Stimulated activated CD4-positive, alpha-beta T cell treated with anti-CD3 and anti-CD28 coated beads, TNF-alpha, amount 100 ng/mL, for 4 hours (primary cell): ENCODE measurements at places on chromosomes 6 and 20.

DNA sequence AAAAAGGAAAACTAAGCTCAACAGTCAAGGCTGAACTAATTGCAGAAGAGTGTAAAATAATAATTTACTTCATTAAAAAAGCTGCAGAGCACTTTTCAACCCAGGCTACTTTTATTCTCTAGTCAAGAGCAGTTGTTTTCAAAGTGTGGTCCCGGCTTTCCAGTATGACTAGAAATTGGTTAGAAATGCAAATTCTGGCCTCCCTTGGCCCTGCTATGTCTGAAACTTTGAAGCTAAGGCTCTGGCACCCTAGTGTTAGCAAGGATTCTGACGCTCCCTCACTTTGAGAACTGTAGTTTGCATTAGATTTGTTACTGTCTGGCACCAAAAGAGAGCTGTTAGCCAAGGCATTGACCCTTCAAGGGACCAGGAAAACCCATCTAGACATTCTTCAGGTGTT lies 9.5 kb upstream of the NXT1 start:
- DNase-seq = no peak

DNA sequence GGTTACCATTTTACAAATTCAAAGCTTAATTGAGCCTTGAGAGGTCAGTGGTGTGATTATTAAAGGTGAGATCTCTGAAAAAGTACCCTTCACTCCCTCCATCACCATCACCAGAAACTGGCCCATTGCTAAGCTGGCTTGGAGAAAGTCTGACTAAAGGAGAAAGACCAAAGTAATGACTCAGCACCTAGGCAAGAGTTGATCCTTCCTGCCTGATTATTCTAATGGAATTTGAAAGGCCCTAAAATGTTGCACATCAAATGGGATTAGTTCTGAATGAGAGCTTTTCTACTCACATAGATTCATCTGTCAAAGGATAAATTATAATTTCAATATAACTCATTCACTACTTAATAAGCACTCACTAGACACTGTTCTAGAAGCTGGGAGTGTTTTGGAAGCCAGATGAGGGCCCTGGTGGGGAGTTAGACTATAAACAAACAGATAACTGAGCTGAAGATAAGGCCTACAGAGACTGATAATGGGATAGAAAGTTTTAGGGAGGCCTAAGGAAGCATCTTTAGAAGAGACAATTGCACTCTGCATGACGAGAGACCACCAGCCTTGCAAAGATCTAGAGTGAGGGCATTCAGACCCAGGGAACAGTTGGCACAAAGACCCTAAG lies 366.7 kb downstream of the SYNE1 start:
- no peak for DNase-seq

DNA sequence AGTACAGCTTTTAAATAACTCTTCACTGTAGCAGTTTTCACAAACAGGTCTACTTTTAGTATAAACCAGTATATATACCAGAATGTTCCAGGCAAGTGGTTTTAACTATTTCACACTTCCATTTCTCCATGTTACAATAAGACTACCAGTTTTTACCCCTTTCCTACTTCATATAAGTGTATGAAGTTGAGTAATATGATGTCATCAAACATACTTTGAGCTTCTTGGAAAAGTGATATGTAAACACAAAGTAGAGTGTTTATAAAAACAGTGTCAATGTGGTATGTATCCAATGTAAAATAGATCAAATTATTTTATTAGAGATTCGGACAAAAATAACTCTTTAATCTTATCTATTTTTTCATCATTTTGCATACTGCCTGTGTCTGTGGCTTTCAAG lies 2.5 kb upstream of the PAQR8 start:
- DNase-seq = no peak

DNA sequence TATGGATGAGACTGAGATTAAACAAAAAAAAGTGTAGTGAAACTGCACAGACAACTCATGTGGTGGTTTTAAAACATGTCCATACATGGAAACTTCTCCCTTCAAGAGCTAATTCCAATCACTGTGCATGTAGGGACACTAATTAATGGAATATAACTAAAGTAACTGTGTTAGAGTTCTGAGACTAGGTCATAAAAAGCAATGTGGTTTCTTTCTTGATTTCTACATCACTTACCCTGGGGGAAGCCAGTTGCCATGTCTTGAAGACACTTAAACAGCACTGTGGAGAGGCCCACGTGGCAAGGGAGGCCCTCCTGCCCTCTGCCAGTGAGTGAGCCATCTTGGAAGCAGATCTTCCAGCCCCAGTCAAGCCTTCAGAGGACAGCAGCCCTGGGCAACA lies 118.2 kb upstream of the DST start:
- no peak for DNase-seq

DNA sequence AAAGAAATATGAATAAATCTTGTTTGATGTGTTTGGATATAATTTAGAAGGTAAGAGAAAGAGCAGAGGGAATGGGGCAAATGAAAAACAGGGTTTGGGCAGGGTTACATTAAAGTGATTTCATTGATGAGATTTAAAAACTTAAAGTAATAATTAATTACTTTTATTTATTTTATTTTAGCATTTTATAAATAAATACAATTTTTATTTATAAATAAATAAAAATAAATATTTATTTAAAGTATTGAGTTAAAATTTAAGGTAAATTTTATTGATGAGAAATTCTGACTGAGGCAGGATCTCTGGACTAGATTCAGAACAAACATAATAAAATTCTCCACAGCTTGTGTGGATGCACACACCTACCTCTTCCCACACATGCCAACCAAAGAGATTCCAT lies 584.1 kb upstream of the BTBD3 start:
- DNase-seq = no peak
